ENCODE measurements at places on chromosomes 4 and X. TPM values are rescaled to one million over a fixed set of nuclear protein-coding genes. Genes with fewer than 3 reads are reported as not detected.

AMELX gene
- total RNA-seq, result not detected

TSPAN6 gene
- total RNA-seq, result 32.5 TPM

RP2 gene
- 23.3 TPM for total RNA-seq

HSFX3 gene
- total RNA-seq, result not detected

IRS4 gene
- total RNA-seq, result not detected

ARMCX1 gene
- total RNA-seq, result 52.0 TPM

PABPC4L gene
- 2.2 TPM for total RNA-seq

SYN1 gene
- 0.09 TPM for total RNA-seq

VSIG1 gene
- total RNA-seq, result not detected

TRIM60 gene
- total RNA-seq, result not detected

GPR34 gene
- total RNA-seq, result not detected

LEF1 gene
- 0.63 TPM for total RNA-seq

MYOZ2 gene
- 0.74 TPM for total RNA-seq

FAM114A1 gene
- total RNA-seq, result 378 TPM

NDNF gene
- total RNA-seq, result 0.36 TPM

MAGEA11 gene
- not detected for total RNA-seq

NKRF gene
- total RNA-seq, result 5.2 TPM

AREG gene
- 0.54 TPM for total RNA-seq

ITIH6 gene
- not detected for total RNA-seq

RCHY1 gene
- 27.3 TPM for total RNA-seq

NR0B1 gene
- 0.90 TPM for total RNA-seq

MAGEA2 gene
- total RNA-seq, result not detected

RASGEF1B gene
- total RNA-seq, result 2.0 TPM

ADH1A gene
- 0.27 TPM for total RNA-seq

BEND2 gene
- not detected for total RNA-seq

PHEX gene
- total RNA-seq, result 5.6 TPM

ANTXR2 gene
- total RNA-seq, result 271 TPM

MCUB gene
- 32.5 TPM for total RNA-seq

MSANTD1 gene
- 0.63 TPM for total RNA-seq

SPACA5 gene
- not detected for total RNA-seq

PDHA2 gene
- total RNA-seq, result not detected

F8A3 gene
- 0.72 TPM for total RNA-seq

GALNTL6 gene
- total RNA-seq, result not detected

MID2 gene
- 14.6 TPM for total RNA-seq

F8A2 gene
- total RNA-seq, result not detected

NPY1R gene
- total RNA-seq, result 0.09 TPM

ZNF630 gene
- 2.0 TPM for total RNA-seq

OPN1MW gene
- total RNA-seq, result not detected

HAND2 gene
- 31.3 TPM for total RNA-seq

XK gene
- total RNA-seq, result not detected

NAA15 gene
- 46.5 TPM for total RNA-seq

MAGEB1 gene
- not detected for total RNA-seq

Data from fibroblast of the aortic adventitia (primary cell).